NCI-H345 (cell line): ENCODE measurements at places on chromosomes 5 and 9.

DNA sequence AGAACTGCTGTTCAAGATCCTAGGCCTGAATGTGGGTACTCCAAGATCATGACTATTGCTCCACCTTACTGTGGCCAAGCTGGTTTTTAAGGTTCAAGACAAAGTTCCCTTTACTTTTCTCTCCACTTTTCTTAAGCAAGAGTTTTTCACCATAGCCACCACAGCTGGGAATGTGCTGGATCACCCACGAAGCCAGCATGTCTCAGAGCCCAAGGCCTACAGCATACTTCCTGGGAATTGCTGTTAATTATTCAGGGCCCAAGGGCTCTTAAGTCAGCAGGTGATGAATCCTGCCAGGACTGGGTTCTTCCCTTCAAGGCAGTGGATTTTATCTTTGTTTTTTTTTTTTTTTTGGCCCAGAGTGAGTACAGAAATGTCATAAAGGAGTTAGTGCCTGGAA, 149.4 kb upstream of the TUSC1 start:
- no peak for DNase-seq

- DNase-seq = no peak
Observed at GRCh38 chr9:38015906-38016305, 53.1 kb downstream of the SHB start.

GRCh38 chr9:95465115-95465514, 51.7 kb downstream of the PTCH1 start:
- DNase-seq = no peak

DNA sequence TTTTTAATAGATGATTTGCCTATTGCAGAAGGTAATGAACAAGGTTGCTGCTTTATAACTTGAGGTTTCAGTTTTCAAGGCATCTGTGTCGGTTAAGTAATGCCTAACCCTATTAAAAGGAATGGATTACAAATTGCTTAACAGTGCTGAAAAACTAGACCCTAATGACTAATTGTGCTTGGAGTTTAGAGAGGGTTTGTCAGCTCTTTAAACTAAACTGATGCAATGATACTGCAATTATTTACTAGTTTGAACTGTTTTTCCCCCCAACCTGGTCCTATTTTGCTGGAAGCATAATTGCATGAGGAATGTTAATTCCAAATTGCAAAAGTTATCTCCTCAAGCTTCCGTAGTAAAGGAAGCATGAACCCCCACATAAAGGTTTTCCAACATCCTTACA, 39.3 kb upstream of the TLX3 start:
- no peak for DNase-seq

GRCh38 chr5:151595411-151595826, 4.3 kb upstream of the FAT2 start:
- no peak for DNase-seq

GRCh38 chr9:129351058-129351641, 173.1 kb upstream of the IER5L start:
- no peak for DNase-seq

- no peak for DNase-seq
Observed at GRCh38 chr5:2003690-2004365, 121.1 kb upstream of the IRX4 start.

DNA sequence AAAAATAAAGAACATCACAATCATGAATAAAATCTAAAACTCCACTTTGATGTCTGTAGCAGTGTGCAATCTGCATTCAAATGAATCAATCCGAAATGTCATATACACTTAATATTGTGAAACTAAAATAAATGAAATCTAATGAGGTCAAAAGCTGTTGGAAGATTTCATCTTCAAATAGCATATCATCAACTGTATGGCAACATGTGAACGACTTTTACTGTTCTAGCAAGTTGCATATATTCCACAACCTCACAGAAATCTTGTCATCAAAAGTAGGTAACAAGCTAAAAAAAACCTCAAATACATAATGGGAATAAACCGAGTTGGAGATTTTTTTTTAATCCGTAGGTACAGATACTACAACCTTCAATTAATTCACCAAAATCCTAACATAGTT, 1.2 kb downstream of the PTBP3 start:
- no peak for DNase-seq

DNA sequence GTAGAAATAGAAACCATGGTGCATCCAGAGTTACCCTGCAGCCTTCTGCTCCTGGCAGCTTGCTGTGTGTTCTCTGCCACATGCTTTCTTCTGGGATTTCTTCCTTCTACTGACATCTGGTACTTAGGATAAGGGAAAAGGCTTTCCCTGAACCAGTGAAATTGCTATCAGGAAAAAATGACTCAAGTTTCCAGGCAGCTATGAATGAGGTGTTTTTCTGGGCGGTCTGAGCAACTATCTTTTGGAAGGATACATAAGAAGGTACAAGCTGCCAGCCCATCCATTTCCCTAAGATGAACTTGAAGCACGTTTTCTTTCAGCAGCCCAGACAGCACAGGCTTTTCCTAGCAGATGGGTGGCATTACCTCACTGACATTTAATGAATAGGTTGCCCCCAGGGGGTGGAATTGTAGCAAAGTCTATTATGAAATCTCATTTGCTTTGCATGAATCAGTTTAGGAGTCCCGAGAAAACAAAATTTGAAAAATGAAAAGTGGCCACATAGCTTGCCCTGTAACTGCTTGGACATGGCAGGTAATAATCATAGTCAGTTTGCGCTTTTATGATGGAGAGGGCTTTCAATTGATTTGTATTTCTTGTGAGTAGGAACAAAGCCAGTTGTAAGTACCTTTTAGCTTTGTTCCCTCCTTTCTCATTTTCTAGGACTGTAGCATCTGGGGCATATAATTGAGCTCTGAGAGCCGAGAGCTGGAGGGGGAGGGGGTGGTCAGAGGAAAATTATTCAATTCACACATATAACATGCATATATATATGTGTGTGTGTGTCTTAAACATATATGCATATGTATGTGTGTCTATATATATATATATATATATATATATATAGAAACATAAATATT, 108.5 kb downstream of the C9orf152 start:
- peak; percentile 74 for DNase-seq

- no peak for DNase-seq
Observed at GRCh38 chr5:92979716-92980115, 601.3 kb downstream of the NR2F1-AS1 start.

- no peak for DNase-seq
Observed at GRCh38 chr9:92640398-92641091, 29.4 kb downstream of the IPPK start.

GRCh38 chr9:130028493-130029222, 14.3 kb downstream of the FNBP1 start:
- no peak for DNase-seq

DNA sequence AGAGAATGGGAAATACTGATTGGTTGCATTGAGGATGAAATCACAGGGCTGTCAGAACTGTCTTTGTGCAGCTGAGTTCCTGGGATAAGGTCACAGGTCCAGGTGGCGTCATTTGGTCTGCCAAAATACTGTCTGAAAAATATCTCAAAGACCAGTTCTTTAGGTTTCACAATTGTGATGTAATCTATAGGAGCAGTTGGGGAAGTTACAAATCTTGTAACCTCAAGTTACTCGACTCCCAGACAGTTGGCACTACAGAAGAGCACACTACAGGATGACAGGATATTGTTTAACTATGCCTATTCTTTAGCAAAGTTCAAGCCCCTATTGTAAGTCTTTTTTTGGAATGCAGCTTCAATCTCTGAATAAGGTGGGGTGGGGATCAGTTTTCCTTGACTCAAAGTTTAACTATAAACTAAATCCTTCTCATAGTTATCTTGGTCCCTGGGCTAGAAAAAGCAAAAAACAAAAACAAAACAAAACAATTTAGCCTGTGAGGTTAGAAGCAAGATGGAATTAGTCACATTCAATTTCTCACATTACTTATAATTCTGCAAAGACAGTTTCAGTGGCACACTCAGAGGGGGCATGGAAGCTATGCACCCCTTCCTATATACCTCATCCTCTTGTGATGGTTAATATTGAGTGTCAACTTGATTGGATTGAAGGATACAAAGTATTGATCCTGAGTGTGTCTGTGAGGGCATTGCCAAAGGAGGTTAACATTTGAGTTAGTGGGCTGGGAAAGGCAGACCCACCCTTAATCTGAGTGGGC, 276.0 kb downstream of the AUH start:
- no peak for DNase-seq

GRCh38 chr9:98095401-98095800, 23.6 kb downstream of the TRIM14 start:
- no peak for DNase-seq

DNA sequence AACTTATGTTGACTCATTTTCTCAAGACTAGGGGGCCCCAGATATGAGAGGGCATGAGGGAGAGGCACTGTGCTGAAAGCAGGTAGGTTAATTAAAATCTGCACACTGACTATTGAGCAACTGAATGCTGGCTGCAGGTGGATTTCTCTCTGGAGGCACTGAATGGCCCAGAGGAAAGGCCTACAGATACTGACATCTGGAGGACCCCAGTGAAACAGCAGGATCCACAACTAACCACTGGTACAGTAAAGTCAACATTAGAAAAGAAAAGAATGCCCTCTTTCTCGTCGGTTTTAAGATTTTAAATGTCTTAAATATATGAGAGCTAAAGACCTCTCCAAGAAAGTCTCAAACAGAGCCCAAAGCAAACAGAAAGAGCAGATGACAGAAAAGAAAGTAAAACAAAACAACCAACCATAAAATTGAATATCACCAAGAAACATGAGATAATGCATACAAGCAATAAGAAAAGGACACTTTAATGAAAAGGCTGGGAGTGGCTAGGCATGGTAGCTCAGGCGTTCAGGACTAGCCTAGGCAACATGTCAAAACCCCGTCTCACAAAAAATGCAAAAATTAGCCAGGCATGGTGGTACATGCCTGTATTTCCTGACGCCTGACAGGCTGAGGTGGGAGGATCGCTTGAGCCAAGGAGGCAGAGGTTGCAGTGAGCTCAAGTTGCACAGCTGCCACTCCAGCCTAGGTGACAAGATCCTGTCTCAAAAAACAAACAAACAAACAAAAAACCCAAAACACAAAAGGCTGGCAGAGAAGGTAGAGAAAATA, 43.3 kb downstream of the PUM3 start:
- DNase-seq = no peak

DNA sequence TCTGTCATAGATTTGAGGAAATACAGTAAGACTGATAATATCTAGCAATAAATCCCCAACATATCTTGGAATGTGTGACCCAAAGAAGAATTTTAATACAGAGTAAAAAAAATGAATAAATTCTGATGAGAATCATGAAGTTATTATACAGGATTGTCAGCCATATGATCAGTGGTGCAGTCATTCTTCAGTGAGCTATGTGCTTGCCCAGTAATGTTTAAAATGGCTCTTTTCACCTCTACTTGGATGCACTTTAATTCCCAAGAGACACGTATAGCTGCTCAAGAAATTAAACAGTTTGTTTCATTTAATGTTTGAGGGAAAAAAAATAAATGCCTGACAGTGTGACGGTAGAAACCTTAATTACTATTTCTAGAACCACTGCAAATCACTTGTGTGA, 215.3 kb upstream of the FAM174A start:
- DNase-seq = no peak

DNA sequence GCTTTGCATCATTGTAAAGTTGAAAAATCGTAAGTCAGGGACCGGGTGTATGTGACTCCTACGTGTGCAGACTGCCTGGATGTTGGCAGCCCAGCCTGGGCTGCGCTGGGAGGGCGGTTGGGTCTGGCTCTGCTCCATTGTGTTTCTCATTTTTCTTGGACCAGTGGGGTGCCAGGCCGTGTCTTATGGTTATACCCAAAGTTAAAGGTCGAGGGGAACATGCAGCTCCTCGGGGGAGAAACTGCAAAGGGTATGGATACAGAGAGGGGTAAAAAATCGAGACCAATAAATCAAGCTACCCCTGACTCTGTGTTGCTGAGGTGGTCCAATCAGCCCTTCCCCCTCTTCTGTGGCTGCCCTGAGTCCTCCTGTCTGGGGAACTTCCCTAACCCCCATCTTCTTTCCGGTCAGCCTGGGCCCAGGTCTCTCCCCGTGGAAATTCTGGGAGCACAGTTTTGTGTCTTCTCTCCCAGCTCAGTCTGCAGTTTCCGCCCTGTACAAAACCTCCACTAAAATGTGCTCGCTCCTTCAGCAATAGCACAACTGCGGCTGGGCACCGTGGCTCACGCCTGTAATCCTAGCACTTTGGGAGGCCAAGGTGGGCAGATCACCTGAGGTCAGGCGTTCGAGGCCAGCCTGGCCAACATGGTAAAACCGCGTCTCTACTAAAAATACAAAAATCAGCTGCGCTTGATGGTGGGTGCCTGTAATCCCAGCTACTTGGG, 34.1 kb upstream of the UNC5A start:
- DNase-seq = no peak

DNA sequence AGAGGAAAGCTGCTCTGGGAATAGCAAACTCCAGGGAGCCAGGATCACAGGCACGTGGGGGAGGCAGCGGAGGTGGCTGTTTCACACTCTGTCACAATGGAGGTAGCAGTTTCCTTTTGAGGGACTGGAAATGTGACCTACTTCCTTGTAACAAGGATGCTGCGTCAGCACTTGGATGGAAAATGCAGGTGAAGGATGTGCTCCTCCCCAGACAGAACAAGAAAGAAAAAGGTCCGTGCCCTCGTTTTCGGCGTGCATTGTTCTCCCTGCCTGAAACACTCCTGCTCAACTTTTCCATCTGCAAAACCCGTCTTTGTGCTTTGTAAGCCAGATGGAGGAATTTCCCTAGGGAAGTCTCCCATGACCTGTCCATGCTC, 55.1 kb upstream of the SH3PXD2B start:
- no peak for DNase-seq

DNA sequence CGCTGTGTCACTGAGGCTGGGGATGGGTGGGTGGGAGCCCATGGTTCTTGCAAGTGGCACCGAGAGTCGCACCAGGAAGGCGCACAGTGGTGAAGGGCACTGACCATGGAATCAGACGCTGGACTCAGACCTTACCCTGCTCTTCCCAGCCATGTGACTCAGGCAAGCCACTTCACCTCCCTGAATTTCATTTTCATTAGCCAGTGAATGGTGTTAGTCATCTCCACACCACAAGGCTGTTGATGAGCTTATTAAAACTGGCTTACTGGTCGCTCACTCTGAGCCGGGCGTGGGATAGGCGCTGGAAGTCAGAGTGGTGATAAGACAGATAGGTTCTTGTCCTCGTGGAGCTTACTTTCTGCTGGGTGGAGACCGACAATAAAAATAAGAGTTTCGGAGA, 25.1 kb downstream of the FGF18 start:
- DNase-seq = no peak

DNA sequence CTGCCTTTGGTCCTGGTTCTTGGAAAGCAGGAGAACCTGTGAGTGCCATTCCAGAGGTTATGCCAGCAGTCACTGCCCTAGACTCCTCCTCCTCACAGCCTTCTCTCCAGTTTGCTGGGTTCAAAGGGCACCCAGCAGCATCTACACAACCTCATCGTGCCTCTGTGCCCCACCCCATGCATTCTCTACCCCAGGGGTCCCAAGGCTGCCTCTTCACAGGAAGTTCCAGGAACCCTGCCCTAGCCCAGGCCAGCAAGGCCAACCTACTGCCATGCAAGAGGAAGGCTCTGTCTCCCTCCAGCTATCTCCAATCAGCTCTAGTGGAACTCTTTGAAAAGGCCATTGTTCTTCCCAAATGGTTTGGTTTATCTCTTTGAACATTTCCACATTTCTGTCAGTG, 21.2 kb downstream of the ENC1 start:
- DNase-seq = no peak

GRCh38 chr5:17216176-17216973, 1.1 kb upstream of the BASP1 start:
- peak; percentile 97 for DNase-seq

GRCh38 chr9:132384376-132384775, 22.3 kb downstream of the TTF1 start:
- no peak for DNase-seq

GRCh38 chr5:173534031-173534430, 82.4 kb downstream of the BOD1 start:
- no peak for DNase-seq

- no peak for DNase-seq
Observed at GRCh38 chr9:128233817-128234406, 30.7 kb downstream of the DNM1 start.
